ENCODE measurements at places on chromosomes 16 and 17. TPM values are rescaled to one million over a fixed set of nuclear protein-coding genes. Genes with fewer than 3 reads are reported as not detected.

The NUTF2 gene
- 25.7 TPM for total RNA-seq

The TEX19 gene
- not detected for total RNA-seq

GRCh38 chr17:63445571-63445953 is 544 bp downstream of the CYB561 start:
- peaks cover 54% of the 10 kb centered on the region for H3K4me1 ChIP-seq
- no peaks in the 10 kb centered on the region for H3K36me3 ChIP-seq
- peak overlapping the region; percentile 66 for H3K4me3 ChIP-seq
- peak; percentile 23 for DNase-seq

DNA sequence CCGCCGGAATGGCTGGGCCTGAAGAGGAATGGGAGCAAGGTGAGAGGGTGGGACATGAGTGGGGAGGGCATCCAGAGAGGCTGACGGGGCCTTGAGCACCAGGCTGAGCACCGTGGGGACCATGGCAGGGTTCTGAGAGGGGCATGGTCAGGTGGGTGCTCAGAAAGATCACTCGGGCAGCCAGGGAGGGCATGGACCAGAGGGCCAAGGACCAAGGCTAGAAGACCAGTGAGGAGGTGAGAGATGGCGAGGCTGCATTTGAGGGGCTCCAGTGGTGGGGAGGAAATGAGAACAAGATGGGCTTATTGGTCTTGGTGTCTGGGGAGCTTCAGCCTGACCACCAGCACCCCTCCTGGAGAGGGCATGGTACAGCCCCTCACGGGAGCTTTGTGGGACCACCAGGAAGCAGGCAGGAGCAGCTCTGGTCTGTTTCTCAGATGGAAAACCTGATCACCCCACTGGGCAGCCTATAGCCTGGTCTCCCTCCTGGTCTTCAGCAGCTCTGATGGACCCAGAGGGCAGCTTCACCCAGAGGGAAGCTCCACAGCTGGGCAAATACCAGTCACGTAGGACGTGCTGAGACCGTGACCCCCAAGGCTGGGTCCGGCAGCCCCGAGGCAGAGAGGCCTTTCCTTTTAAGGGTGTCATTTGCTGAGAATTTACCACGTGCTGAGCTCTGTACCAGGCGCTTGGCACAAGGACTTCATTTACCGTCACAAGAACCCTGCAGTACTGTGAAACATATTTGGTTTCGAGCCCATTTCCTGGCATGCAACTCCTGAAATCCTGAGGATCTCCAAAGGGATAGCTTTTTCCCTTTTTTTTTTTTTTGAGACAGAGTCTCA is 11.4 kb upstream of the NCBP3 start:
- H3K36me3 ChIP-seq: peaks cover 5% of the 10 kb centered on the region
- H3K4me3 ChIP-seq: no peak overlapping the region
- no peaks in the 10 kb centered on the region for H3K27me3 ChIP-seq
- no peak for DNase-seq

DNA sequence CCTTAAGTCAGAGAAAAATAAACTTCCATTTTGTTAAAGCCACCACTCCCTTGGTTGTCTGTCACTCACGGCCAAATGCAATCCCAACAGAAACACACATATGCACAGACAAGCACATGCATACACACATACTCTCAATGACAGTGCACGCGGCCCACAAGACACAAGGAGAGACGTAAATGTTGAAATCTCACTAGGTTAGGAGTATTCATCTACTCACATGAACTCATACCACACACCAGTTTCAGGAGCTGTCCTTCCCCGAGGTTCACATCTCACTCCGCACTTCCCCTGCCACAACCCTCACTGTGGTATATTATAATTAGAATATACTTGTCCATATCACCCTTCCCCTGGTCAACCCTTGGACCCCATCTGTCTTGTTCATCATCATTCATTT is 30.5 kb upstream of the CRYBA1 start:
- DNase-seq: no peak
- no peaks in the 10 kb centered on the region for H3K27me3 ChIP-seq
- no peak overlapping the region for H3K27ac ChIP-seq
- H3K4me3 ChIP-seq: no peak overlapping the region

Measured in CD4-positive, alpha-beta T cell (primary cell).